ENCODE measurements at places on chromosomes 7 and 10.

- no peak for DNase-seq
These were observed 176.5 kb downstream of the SUGCT start for GRCh38 chr7:40311307-40311706.

DNA sequence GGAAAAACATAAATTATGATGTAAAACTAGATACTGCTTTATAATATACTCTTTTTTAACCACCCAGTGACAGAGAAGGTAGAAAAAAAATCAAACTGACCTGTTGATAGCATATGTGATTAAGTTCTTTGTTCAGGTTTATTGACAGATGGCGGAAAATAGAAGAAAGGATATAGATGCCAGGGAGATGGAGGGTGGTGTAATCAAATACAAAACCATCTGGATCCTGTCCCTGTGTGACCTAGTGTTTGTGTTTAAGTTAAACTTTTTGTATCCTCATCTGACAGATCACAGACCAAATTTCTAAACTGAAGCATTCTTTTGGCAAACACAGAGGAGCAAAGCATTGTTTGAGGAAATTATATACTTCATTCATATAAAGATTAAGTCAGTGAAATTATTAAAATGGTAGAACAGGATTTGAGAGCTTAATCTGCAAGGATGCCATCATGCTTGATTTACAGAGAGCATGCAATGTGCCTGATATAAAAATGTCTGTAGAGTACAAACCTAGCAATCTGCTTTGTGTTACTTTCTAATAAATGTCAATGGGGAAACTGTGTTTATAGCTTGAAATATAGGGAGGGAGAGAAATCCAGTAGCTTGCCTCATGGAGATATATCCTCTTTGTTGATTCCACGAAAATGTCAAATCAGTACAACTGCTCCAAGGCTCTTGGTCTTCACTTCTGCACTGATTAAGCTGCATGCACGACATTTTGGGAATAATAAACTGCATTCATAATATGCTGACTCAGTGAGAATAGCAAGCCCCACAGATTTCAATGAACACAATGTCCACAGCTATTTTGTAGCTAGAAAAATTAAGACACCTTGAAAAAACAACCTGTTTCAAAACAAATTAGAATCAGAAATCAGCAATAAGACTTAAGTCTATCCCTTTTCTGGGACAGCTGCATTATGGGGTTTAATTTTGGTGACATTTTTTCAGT, 39.0 kb downstream of the SEM1 start:
- DNase-seq, result no peak

DNA sequence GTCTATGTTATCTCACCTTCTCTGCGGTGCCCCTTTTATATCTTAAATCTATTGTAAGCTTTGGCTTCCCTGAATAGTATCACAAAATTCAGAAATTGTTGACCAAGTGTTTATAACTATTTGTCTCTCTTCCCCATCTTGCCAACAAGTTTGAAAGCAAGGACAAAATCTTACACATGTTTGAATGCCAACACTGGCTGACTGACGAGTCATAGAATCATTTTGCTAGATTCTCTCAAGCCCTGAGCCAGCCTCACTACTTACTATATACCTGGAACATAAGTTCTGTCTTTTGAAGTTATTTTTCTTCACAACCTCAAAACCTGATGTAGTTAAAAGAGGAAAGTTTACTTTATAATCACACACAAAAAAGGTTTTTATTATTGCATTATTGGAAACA, 700.7 kb downstream of the PHTF2 start:
- DNase-seq, result peak; percentile 4

GRCh38 chr7:76071316-76072242, 23.7 kb downstream of the MDH2 start:
- no peak for DNase-seq

DNA sequence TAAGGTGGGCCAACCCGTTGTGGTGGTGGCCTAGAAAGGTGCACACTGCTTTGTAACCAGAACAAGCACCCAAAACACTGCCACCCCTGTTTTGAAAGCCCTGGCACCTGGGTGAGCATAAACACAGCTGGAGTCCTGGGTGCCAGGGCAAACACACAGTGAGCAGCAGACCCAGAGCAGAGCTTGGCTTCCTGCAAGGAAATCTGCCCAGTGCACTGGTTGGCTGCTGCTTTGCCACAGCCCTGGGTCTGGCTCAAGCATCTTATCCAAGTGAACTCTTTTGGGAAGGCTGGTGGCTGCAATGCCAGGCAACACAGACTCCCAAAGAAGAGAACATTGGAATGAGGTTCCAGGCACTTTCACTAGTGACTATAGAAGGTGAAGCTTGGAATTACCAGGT, 145.5 kb upstream of the PDE1C start:
- DNase-seq, result no peak

- no peak for DNase-seq
These were observed 68.8 kb upstream of the TMEM140 start for GRCh38 chr7:135079068-135079467.

GRCh38 chr10:94115725-94116124, 122.0 kb downstream of the PLCE1 start:
- DNase-seq, result no peak

GRCh38 chr7:155871211-155871610, 58.9 kb upstream of the SHH start:
- DNase-seq, result no peak

DNA sequence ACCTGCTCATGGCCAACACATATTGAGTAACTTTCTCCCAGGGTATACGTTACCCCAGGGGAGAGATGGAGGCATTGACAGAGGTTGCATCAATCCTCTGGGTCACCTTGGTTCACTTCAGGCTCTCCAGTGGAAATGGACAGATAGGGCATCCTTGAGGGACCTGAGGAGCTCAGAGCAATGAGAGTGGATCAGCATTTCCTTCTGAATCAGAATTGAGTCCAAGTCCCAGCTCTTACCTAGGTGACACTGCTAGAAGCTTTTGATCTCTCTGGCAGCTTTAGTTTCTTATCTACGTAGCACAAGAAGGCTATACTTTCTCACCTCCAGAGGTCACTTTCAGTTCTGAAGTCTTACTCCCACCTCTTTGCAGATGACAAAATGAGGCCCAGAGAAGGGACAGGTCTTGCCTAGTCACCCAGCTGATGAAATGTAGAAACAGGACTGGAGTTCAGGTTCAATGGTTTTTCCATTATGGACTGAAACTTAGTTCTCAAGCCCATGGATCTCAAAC, 35.2 kb downstream of the PANK1 start:
- no peak for DNase-seq

GRCh38 chr7:94391726-94392392, 2.8 kb upstream of the COL1A2 start:
- peak; percentile 75 for DNase-seq

GRCh38 chr7:79361214-79361613, 92.3 kb downstream of the MAGI2 start:
- DNase-seq, result no peak

DNA sequence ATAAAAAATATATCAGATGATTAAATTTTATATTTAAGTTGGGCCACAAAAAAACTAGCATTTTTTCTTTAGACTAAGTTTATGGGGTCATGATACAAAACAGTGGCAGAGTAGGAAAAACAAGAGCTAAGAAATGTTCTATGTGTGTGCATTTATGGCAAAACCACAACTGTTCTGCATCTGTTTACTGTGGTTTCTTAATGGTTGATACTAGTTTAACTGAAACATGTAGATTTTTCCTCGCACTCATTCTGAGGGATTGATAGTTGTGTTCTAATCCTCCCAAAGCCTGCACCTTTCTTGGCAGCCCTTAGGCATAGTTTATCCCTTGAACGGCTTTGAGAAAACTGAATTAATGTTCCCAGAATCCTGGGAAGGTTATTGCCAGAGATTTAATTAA, 66.6 kb upstream of the PHYHIPL start:
- DNase-seq, result no peak

DNA sequence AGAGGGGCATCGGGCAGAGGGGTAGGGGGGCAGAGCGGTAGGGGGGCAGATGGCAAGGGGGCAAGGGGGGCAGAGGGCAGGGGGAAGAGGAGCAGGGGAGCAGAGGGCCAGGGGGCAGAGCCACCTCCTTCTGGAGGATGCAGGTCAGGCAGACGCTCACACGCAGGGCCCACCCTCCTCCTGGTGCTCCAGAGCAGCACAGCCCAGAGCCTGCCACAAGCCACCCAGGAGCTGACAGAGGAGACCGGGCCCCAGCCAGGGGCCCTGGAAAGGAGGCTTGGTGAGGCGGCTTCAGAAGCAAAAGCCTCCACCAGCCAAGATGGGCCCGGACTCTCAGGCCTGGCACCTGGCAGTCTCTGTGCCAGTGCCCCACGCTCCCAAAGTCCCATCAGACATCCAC, 13.1 kb downstream of the MAD1L1 start:
- DNase-seq, result no peak

GRCh38 chr7:100374601-100375000, 1.3 kb downstream of the PILRA start:
- no peak for DNase-seq

GRCh38 chr7:94174956-94175355, 170.8 kb upstream of the BET1 start:
- no peak for DNase-seq

- no peak for DNase-seq
These were observed 33.0 kb downstream of the EN2 start for GRCh38 chr7:155490697-155491628.
